ENCODE measurements at places on chromosomes 13 and 19. TPM values are rescaled to one million over a fixed set of nuclear protein-coding genes. Genes with fewer than 3 reads are reported as not detected.
A peak's percentile ranks its signal among the peaks of the same experiment; 100 is the strongest.

- DNase-seq = peak; percentile 15
These were observed 173.1 kb downstream of the LACC1 start for GRCh38 chr13:44052780-44053184.

DNA sequence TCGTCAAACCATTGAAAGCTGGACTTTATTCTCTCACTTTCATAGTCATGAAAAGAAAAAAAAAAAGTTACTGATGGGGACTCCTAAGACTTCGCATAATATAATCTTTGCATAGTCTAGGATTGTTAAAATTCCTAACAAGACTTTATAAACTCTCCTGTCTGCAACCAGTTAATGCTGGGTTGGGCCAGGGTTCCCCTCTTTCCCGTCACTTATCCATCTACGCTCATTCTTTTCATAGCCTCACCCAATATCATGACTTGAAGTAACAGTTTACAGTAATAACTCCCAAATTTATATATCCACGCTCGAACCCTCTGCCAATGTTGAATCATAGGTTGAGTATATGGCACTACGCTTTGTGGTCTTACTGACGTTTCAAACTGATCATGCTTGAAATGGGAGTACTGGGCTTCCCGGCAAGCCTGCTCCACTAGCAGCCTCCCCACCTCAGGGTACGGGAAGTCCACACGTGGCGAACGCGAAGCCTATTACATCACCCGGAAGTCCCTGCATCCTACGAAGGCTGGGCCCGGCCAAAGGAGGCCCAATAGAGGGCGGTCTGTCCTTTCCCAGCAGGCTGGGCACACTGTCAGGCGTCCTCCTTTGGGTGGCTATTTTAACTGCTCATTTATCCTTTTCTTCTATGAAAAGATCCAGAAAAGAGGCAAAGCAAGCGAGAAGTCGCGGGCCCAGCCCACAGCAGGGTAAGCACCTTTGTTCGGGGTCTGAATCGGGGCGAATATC, 694 bp upstream of the ZNF460 start:
- peak; percentile 97 for DNase-seq

GRCh38 chr19:11267316-11268085, 5.2 kb upstream of the DOCK6 start:
- DNase-seq = no peak

ADPRHL1 gene
- 8.4 TPM for total RNA-seq

UNC13A gene
- total RNA-seq = 0.03 TPM

FFAR1 gene
- total RNA-seq = not detected

All from myocyte (in vitro differentiated cells).